ENCODE measurements at places on chromosomes 4 and X.
A peak's percentile ranks its signal among the peaks of the same experiment; 100 is the strongest.

DNA sequence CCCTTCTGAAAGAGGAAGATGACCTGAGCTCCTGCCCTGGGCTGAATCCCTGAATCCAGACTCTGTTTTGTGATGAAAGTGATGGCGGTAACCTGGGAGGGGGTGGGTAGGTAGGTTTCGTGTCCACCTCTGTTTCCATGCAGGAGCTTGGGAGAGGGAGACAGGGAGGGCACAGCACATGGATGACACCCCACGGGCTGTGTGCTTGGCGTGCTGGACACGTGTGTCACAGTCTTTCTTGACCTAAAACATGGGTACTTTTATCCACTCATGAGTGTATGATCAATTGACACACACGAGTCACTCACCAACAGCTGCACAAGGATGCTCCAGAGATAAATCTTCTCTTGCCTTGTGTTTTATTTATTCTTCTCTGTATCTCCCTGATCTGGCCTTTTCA lies 111.5 kb downstream of the DHRSX start:
- no peak for DNase-seq

GRCh38 chrX:10156199-10157031 lies at the start of gene CLCN4:
TSS of gene CLCN4 (plus strand) at chrX:10156975. CDS start at chrX:10185033, 28,058 bp downstream.
- peak; percentile 0 for DNase-seq

DNA sequence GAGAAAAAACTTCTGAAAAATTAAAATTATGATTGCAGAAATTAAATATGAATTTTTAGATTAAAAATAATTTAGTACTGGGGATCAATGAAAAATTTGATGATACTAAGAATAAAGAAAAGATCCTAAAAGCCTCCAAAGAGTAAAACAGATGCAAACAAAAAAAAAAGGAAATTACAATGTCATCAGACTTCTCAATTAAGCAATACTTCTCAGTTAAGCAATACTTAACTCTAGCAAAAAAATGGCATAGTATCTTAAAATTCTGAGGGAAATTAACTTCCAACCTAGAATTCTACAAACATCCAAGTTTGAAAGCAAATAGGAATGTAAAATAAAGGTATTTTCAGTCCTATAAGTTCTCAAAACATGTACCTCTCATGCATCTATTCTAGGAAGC lies 141.2 kb upstream of the INTU start:
- no peak for DNase-seq

- no peak for DNase-seq
Observed at GRCh38 chr4:33272722-33273121, 2552.6 kb downstream of the PCDH7 start.

DNA sequence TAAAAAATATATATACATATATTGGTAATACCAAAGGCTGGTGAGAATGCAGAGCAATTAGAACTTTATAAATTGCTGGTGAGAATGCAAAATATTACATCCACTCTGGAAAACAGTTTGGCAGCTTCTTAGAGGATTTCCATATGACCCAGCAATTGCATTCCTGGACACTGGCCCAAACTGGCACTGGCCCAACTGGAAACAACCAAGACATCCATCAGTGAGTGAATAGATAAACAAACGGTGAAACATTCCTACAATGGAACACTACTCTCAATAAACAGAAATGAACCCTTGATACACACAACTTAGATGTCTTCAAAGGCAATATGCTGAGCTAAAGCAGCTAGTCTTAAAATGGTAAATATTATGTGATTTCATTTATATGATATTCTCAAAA lies 524.2 kb downstream of the IQCM start:
- no peak for DNase-seq

DNA sequence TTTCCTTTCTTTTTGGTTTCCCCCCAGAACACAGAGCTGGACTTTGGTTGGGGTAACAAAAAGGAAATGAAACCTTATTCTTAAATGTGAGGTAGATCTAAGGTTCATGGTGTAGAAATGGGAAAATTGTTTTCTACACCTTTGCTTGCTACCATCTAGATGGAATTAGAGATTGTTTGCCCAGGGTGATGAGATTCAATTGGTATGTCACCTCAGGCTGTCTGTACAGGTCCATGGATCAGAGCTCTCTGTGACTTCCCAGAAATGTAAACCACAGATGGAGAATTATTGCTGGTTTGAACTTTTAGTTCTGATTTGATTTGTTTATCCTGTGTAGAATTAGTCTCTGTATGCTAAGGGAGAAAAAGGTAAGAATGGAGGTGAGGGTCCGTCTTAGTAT lies 146.7 kb downstream of the PCDH7 start:
- DNase-seq, result no peak

DNA sequence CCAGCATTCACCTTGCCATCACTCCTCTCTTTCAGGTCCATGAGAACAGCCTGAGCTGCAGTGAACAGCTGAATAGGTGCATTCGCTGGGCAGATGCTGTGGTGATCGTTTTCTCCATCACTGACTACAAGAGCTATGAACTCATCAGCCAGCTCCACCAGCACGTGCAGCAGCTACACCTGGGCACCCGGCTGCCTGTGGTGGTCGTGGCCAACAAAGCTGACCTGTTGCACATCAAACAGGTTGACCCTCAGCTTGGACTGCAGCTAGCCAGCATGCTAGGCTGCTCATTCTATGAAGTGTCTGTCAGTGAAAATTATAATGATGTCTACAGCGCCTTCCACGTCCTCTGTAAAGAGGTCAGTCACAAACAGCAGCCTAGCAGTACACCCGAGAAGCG lies 3.2 kb downstream of the RASL11B start:
- DNase-seq, result no peak

DNA sequence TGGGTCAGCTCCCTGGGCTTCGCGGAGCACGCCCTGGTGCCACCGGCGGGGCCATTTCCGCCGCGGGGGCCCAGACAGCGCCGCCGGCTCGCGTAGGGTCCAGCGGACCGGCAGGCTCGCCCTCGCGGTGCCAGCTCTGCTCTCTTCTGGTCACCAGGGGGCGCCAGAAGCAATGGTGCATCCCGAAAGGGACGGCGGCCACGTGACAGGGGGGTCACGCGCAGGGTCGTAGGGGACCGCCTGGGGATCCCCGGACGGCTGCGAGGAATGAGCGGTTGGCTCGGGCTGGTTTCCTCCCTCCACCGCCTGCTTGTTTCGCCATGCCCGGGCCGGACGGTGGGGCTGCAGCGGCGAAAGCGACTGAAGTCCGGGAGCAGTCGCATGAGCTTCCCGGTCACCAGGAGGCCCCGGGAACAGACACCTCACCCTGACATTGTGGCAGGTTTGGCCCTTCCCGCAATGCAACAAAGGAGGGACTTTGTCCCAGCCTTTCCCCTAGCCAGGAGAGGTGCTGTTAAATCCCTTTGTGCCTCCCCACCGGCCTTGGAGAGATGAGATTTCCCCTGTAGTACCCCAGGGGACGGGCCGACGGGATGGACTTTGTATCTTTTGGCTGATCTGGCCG lies 15.8 kb downstream of the ZCCHC12 start:
- peak; percentile 26 for DNase-seq

DNA sequence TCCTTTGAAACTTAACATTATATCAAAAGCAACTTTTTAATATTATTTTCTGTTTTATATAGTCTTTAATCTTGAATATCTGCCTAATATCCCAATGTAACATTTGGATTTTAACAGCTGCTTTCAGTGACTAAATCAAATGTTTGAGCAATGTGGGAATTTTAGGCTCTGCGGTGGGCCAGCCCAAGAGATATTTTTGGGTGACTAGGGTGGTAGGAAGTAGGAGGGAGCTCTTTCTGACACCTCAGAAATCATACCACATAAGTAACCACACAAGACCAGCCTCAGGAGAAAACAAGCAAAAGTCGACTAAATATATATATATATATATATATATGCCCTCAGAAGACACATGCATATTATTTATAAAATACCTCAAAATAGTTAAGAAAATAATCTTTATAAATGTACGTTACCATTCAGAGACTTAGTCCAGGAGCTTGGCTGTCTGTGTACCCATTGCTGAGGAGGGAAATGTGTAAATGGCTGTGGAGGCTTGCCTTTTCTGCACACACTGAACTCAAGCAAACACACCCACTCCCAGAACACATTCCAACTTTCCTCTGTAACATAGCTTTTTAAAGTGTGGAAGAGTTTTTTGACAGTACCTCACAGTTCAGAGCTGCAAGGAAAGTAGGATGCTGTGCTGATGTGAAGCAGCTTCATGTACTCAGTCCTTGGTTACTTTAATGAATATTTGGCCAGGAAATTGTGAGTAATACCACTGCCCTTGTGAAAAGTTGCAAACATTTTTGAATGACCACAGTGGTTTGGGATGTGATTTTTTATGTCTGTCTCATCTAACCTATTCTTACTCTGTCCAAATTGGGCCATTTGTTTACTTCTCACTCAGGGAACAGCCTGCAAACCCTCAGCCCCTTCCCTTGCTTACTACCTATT lies at the start of gene RTL3:
Gene RTL3 (minus strand): TSS at position 484 of the 900 bp plus-strand sequence. CDS start 908 bp downstream, outside the sequence.
- DNase-seq, result no peak

DNA sequence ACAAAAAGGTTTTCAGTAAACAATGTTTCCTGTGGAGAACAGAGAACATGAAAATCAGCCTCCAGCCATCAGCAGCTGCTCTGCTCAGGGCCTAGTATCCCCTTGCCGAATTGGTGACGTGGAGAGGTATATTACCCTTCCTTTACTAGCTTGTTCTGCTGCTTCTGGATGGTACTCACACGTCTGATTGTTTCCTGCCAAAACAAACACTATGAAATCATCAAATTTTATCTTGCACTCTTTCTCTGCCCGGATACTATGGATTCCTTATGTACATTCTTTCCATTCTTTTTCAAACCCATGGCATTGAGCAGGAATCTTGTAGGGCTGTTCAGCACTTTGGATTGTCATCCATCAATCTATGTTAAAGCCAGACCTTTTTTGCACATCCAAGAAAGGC lies 18.8 kb upstream of the METAP1 start:
- no peak for DNase-seq

- DNase-seq, result peak; percentile 2
Observed at GRCh38 chr4:59243038-59243437, 1957.1 kb upstream of the ADGRL3 start.

DNA sequence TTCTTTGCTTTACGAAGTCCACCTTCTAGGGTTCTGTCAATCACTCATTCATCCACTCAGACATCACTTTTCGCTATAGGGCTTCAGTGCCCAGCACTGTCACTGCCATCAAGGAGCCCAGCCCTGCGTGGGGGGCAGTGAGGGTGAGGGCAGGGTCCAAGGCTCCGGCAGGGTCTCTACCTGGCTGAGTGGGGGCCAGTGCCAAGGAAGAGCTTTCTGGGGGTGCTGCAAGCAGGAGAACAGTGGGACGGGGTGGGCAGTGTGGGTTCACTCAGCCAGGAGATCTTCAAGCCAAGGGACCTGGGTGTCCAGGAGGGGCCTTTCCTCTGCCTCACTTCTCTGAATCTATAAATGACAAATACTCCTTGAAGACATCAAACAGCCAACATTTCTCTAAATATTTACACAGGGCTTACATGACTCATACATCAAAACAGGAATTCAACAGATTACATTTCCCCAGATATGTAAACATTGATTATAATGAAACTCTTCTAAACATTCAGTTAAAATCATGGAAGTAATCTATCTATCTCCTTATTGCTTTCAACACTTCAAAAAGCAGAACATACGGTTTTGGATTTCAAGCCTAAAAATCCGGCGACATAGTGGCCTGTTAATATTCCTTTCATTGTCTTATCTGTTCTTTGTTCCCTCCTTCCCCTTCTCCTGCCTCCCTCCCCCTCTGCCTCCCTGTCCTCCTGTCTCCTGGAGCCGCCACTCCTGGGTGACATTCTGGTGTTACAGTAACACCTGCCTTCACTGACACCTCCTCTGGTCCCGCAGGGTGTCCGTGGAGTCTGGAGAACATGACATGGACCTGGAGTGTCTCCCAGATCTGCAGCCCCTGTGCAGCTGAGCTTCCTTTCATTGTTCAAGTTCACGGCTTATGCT lies 94.4 kb upstream of the ADRA2C start:
- DNase-seq, result no peak

DNA sequence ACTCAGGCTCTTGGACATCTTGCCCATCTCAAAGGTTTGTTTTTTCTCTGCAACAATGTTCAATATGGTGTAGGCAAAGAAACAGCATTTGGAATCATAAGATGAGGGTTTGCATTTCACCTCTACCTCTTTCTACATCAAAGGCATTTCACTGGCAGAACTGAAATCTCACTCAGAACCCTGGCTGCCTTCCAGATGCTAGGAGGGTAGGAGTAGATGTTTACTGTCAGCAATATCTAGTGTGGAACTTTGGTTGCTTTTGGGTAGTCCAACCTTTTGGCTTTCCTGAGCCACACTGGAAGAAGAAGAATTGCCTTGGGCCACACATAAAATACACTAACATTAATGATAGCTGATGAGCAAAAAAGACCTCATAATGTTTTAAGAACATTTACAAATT lies 297.0 kb upstream of the KLF3 start:
- DNase-seq, result no peak

- no peak for DNase-seq
Observed at GRCh38 chr4:14837860-14838259, 164.4 kb upstream of the CPEB2 start.

- no peak for DNase-seq
Observed at GRCh38 chr4:5018603-5019002, 655 bp downstream of the CYTL1 start.

- DNase-seq, result no peak
Observed at GRCh38 chrX:41981481-41982013, 58.2 kb upstream of the CASK start.

DNA sequence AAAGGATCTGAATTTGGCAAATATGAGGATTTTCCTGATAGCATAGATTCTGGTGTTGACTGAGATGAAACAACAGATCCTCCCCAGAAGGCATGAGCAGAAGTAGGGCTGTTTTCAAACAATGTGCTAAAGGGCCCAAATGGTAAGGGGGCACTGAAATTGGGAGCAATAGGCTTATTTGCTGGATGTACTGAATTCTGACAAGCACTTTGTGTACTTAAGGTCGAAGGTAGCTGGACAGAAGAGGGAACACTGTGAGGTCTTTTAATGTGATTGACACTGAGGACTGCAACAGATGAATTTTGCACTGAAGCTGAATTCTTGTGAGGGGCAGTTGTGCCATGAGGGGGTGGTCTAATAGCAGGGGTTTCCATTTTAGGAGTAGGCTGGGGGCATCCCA lies 21.2 kb upstream of the COX18 start:
- no peak for DNase-seq

DNA sequence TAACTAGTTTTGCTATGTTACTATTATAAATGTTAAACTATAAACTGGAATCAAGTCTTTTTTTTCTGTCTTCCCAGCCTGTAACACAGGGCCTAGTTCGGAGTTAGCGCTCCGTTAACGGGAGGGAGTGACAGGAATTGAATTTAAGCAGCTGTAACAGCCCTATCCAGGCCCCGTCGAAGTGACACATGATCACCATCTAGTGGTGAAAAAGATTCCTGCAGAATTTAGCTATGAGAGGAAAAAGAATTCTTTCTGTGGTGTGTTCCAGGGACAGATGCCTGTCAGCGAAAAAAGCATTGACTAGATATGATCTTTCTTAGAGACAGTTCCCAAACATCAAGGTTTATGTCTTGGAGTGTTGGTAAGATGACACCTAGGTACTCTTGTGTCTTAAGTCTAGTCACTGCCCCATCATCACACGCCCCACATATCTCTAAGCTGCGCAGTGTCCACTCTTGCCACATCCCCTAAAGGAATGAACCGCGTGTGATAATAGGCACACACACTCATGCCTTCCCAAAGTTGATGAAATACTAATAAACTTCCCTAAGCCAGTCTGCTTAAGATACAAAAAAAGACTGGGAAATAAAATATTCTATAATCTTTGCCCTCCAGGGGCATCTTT lies 2.1 kb downstream of the GAB3 start:
- DNase-seq, result peak; percentile 12

All from bone marrow (tissue), 2 donors.